ENCODE measurements at places on chromosomes 16 and 17.

DNA sequence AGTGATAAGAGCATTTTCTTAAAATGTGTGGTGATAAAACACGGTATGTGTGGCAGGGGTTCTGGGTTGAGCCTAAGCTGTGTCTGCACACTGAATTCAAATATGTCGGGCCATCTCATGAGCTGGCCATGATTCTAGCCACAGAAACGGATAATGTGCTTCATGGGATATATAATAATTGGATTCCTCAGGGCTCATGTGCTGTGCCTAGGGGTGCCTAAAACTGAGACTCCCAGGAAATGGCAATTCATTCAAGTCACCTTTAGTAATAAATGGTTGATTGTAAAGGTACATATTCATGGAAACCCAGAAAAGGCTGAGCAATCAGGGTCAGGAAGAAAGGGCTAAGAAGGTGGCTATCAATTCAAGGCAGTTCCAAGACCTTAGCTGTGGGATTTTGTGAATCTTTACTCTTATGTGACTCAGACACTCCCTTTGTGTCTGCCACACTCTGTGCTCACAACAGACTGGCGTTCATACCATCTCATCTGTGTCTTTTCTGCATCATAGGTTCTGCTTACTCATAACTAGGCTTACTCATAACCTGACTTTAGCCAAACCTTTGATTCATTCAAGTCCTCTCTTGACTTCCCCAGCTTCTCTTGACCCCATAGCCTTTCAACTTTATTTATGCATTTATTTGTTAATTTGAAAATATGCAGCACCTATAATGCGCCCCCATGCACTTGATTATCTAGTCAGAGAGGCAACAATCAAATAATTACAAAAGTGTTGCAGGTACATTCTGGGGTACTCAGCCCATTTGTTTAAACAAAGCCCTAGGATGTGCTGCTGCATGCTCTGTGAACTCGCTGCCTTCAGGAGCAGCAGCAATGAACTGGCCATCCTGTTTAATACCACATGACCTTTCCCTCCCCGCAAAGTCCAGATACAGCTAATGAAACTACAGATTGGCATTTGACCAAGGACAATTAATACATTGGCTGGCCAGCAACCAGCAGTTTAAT is 28.4 kb upstream of the MED13 start:
- no peak for DNase-seq

- no peak for DNase-seq
Observed at GRCh38 chr16:7363422-7364417, 31.1 kb downstream of the RBFOX1 start.

DNA sequence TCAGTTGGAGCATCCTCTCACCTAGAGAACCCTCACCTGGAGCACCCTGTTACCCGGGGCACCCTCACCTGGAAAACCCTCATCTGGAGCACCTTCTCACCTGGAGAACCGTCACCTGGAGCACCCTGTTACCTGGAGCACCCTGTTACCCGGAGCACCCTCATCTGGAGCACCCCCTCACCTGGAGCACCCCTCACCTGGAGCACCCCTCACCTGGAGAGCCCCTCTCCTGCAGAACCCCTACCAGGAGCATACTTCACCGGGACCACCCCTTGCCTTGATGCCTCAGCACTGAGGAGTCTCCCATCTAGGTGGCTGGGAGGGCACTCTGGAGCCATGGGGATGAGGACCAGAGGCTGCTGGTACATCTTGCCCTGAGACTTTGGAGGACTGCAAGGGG is 3.4 kb upstream of the FBXL16 start:
- no peak for DNase-seq

DNA sequence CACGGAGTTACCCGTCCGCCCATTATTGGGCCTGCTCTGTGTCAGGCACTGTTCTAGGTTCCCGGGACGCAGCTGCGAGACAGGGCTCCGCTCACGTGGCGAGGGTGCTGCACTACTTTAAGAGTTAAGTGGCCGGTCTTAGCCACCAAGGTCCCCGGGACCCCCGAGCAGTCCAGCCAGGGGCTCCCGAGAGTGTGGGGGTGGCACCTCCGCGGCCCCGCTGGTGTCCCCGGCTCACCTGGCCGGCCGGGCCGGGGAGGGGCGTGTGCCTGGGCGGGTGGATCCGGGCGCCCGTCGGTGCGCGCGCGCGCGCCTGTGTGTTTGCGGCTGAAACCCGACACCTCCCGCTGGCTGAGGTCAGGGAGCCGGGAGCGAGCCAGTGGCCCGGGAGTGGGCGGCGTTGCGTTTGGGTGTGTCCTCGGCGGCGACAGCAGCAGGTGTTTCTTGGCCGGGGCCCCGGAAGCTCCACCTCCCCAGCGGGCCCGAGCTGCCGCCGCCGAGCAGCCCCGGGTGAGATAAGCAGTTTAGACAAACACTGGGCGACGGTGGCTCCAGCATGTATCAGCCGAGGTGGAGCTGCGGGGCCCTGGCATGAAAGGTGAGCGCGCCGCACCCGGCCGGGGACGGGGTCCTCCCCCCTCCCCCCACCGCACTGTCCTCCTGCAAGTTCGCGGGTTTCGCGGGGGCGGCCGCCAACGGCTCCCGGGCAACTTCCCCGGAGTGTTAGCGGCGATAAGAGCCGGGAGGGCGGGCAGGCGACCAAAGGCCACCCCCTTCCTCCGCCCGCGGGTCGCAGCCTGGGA is at the start of gene GSE1:
TSS of gene GSE1 (plus strand) at position 522 of the 803 bp plus-strand sequence. CDS start at position 592, 70 bp downstream.
- DNase-seq, result no peak

DNA sequence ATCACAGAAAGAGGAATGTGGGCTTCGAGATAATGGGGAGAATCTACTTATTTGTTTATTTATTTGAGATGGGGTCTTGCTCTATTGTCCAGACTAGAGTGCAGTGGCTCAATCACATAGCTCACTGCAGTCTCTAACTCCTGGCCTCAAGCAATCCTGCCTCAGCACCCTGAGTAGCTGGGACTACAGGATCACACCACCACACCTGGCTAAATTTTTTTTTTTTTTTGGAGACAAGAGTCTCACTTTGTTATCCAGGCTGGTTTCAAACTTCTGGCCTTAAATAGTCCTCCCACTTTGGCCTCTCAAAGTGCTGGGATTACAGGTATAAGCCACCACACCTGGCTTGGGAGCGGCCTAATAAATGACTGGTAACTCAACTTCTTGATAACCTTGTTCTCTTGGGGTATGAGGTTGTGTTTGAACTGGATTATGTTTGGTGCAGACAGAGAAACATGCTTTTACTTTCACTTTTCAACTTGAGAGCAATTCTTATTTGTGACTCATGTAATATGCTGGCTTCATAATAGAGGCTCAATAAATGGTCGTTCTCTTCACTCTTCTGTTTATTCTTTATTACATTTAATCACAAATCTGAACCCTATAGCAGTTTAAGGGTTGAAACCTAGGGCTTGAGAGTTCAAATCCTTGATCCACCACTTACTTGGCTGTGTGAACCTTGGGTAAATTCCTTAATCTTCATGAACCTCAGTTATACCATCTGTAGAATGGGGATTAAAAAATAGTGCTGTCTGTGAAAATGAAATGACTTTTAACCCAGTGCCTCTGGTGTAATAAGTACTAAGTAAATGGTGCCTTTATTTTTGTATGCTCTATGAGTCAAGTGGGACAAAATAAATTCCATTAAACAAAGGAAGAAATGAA is 129.1 kb upstream of the HS3ST2 start:
- DNase-seq, result no peak
